CD4-positive, alpha-beta T cell treated with Interleukin-21 for 1 hour (primary cell): ENCODE measurements at places on chromosomes 7 and 10.

- DNase-seq = no peak
Observed at GRCh38 chr7:27678617-27679260, 16.1 kb upstream of the HIBADH start.

GRCh38 chr7:5700391-5700985 lies 81.0 kb downstream of the RNF216 start:
- no peak for DNase-seq

DNA sequence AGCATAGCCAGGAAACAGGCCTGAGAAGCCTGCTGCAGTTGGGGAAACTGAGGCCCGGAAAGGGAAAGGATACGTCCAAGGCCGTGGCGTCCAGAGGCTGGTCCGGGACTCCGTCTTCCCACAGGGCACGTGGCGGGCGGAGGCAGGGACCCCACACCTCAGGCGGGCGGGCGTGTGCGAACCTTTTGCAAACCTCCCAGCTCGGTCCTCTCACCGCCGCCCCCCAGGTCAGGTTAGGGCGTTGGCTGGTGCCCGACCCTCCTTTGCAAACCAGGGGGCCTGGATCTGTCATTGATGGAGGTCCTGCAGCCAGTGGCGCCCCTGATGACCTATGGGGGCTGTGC lies 19.3 kb downstream of the FAM20C start:
- DNase-seq = no peak

DNA sequence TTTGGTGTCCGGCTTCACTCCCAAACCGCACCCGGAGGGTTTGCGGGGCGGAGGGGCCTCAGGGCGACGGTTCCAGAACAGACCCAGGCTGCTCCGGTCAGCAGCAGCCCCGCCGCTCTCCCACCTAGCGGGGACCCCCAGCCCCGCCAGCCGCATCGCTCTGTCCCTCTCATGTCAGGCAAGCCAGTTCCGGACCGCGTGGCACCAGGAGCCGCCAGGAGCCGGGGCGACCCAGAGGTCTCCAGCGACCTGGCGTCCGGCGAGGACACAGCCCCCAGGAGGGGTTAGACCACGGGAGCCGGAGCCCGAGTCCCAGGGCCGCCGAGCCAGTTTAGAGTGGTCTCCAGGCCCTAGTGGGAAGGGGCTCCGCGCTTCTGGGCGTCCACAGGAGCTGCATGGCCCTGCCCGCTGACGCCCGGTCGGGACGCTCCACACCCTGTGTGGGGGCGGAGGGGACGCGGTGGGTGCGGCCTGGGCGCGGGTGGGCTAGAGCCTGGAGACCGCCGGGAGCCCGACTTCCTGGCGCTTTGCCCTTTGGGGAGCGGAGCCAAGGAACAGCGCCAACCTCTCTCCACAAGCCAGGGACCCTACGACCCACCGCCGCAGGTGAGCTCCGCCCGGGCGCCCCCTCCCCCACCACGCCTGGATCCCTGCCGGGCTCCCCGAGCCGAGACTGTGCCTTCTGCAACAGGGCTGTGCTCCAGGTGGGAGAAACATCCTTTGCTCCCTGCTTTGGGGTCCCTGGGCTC lies 43.4 kb downstream of the ZNF117 start:
- DNase-seq = no peak

GRCh38 chr10:3950676-3951275 lies 165.8 kb upstream of the KLF6 start:
- DNase-seq = peak; percentile 69

- no peak for DNase-seq
Observed at GRCh38 chr10:43421519-43421918, 12.5 kb upstream of the HNRNPF start.

- DNase-seq = no peak
Observed at GRCh38 chr10:33734393-33735155, 400.1 kb upstream of the NRP1 start.

GRCh38 chr7:27631391-27631790 lies 31.3 kb downstream of the HIBADH start:
- DNase-seq = no peak

GRCh38 chr10:80187465-80188409 lies 17.6 kb downstream of the ANXA11 start:
- peak; percentile 92 for DNase-seq

- peak; percentile 77 for DNase-seq
Observed at GRCh38 chr7:12674861-12675260, 12.6 kb upstream of the ARL4A start.

- no peak for DNase-seq
Observed at GRCh38 chr10:101087965-101088364, 26.2 kb downstream of the KAZALD1 start.

- no peak for DNase-seq
Observed at GRCh38 chr10:35409094-35409582, 72.8 kb downstream of the CCNY start.

- DNase-seq = no peak
Observed at GRCh38 chr10:1206101-1206500, 149.9 kb downstream of the WDR37 start.

- DNase-seq = no peak
Observed at GRCh38 chr10:127441350-127442219, 107.5 kb upstream of the NPS start.

DNA sequence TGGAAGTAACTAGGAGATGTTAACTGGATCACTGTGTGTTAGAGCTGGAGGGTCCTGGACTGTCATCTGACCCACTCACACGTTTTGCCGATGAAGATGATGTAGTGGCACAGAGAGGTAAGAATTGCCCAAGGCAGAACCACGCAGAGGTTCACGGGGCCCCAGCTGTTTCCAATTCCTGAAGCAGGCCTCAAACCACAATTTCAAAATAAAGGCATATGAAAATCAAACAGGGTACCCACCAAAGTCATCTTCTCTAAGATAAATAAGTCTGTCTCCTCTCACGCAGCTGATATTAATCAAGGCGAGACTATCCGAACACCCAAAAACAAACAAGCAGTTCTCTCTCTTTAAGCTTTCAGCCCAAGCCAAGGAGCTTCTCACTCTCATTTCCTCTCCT lies 113.3 kb upstream of the JCAD start:
- no peak for DNase-seq

- peak; percentile 29 for DNase-seq
Observed at GRCh38 chr10:84256510-84257342, 11.9 kb downstream of the RGR start.

- DNase-seq = no peak
Observed at GRCh38 chr10:78220781-78221180, 187.1 kb downstream of the RPS24 start.

GRCh38 chr7:67724955-67725354 lies 728.3 kb downstream of the TYW1 start:
- DNase-seq = no peak

DNA sequence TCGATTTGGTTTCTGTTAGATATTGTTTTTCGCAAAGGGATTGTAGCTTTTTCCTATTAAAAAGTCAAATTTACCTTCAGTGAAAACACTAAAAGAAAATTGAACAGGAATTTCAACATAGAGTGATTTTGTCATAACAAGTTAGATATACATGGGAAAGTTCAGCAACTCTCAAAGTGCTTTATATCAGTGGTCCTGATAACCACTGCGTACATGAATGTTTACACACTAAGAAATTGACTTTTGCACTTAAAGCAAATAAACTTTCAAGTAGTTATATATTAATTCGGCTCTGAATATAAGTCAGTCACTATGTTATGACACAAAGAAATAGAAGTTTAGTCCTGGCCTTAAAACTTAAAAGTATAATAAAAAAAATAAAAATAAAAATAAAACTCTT lies 101.3 kb upstream of the DKK1 start:
- no peak for DNase-seq

- DNase-seq = no peak
Observed at GRCh38 chr10:35822316-35822715, 180.2 kb upstream of the FZD8 start.

- DNase-seq = no peak
Observed at GRCh38 chr10:117534321-117535297, 7.9 kb upstream of the EMX2 start.

DNA sequence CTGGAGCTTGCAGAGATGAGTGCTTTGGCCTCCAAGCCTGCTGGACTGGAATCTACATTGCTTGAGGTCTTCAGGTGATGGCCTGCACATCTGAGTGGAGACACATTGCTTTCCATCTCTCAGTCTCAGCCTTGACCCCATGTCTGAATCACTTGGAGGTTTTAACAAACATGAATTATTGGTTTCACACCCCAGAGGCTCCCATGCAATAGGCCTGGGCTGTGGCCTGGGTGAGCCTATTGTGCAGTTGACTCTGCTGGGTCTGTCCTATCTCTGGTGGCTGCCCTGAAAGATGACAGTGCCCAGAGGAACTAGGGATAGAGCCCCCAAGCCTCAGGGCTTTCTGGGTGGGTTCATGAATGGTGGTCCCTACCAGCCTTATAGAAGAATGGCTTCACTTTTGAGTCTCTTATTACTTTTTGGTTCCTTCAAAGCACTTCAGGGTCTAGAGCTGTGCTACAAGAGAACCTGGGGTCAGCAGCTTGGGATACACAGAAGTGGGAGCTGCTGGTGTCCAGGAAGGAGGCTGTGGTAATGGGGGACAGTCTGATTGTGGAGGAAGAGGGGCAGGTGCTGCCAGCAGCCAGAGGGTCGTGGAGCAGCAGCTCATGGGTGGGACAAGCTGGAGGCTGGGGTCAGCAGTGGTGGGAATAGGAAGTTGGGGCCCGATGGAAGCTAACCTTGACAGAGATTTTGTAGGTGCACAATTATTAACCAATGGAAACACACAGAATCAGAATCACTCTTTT lies 5.5 kb downstream of the RAMP3 start:
- DNase-seq = no peak

DNA sequence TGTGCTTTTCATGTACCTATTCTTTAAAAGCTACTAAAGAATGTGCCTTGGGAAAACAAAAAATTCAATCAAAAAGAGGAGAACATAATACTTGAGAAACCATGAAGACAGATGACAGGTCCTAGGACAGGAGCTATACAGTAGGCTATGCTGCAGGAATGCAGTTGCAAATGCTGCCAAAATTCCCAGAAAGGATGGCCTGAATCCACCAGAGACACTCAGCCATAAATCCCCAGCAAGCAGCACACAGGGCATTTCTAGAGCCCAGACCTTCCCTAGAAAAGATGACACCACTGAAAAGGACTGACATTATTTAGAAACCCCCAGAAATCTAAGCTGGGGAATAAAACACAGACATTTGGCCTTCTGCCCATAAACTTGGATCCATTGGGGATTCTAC lies 237.3 kb downstream of the C7orf25 start:
- no peak for DNase-seq

DNA sequence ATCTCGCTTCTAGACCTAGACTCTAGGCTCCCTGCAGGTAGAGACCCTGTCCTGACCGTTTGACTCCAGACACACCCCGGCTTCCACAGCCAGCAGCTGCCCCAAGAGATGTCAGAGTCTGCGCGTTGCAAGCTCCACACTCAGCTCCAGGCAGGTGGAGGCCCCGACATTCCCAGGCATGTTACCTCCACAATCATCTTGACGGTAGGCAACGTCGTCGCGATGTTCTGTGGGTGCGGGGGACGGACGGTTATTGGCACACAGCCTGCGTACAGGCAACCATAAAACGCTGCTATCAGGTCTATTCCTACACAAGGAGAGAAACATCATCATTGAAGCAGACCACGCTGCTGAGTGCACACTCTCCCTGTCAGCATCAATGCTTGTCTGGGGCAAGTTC lies 213.2 kb downstream of the ZMYND11 start:
- no peak for DNase-seq

DNA sequence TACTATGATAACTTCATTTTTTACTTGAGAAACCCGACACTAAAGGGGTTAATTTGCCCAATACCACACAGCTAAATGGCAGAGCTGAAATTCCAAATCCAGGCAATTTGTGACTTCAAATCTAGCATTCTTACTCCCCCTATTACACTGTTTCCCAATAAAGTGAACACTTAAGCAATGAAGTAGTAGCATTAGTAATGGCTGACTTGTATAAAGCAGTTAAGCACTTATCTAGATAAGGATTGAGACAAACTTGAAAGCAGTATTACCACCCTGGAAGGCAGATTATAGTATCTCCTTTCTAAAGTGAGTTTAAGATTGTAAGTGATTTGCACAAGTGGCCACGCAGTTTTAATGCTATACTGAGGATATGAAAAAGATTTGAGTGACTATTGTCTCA lies 39.3 kb downstream of the WASL start:
- DNase-seq = no peak

GRCh38 chr7:101927802-101928201 lies 110.4 kb downstream of the CUX1 start:
- no peak for DNase-seq

- DNase-seq = no peak
Observed at GRCh38 chr10:32961895-32962369, 3.9 kb upstream of the ITGB1 start.

- DNase-seq = peak; percentile 30
Observed at GRCh38 chr10:70132098-70133029, at the start of gene AIFM2. AIFM2 (minus strand) TSS chr10:70132825; CDS start chr10:70124084, 8,741 bp downstream.

- DNase-seq = no peak
Observed at GRCh38 chr7:19175241-19175640, 30.0 kb upstream of the FERD3L start.

DNA sequence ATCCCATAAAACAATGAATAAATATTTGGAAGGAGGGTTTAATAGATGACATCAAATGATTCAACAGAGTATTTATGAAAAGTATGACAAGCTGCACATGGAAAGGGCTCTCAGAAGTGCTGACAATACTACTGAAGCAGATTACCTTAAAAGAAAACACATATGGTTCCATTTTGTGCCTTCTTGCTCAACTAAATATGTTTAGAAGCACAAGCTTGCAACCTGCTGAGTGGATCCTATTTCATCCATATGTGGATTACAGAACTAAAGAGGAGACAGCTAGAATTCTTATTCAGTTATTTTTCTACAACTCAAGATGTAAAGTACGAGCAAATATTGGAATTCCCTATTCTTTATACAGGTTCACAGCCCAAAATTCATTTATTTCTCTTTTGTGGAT lies 340.6 kb downstream of the TFEC start:
- DNase-seq = no peak

GRCh38 chr7:29304756-29305155 lies 110.2 kb downstream of the CHN2 start:
- DNase-seq = no peak

DNA sequence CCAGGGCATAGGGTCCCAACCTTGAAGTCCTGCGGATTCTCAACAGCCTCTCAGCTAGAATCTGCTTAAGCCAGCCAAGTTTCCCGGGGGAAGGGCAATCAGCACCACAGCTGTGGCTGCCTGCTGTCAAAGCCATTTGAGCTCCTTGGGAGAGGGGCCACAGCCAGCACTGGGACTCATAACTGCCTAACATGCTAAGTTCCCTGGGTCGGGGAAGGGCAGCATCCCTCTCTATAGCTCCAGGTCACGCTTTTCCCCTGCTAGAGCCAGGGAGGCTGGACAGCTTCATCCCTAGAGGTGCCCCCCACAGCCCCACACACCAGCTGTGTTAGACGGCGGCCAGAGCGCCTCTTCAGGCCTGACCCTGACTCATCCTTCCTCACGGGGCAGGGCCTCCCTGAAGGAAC lies 49.6 kb upstream of the PDE1C start:
- DNase-seq = no peak

GRCh38 chr7:13047061-13047460 lies 359.6 kb downstream of the ARL4A start:
- DNase-seq = no peak

DNA sequence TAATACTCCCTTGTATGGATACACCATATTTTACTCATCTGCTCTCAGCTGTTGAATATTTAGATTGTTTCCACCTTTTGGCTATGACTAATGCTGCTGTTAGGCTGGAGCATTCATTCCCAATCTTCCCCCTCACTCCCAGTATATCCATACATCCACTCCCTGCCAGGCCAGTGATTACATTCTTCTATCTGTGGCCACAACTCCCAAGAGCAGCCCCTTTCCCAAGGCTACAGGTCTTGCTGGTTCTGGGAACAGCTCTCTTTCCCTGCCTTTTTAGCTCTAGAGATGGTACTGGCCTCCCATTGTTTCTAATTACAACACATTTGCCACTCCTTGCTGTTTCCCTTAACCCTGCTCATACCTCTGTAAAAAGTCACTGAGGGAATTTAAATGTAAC lies 28.2 kb downstream of the SFR1 start:
- DNase-seq = no peak
